NCI-H2081 treated with DMSO at 0.1 percent for 48 hours (cell line): ENCODE measurements at places on chromosomes 13 and 19.

GRCh38 chr19:17079710-17080439 is 4.3 kb downstream of the MYO9B start:
- no peak for DNase-seq

DNA sequence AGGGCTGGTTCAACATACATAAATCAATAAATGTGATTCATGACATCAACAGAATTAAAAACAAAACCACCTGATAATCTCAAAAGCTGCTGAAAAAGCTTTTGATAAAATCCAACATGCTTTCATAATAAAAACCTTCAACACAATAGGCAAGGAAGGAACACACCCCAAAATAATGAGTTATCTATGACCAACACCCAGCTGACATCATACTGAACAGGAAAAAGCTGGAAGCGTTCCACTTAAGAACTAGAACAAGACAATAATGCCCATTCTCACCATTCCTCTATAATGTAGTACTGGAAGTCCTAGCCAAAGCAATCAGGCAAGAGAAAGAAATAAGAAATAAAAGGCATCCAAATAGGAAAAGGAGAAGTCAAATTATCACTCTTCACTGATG is 116.2 kb upstream of the FREM2 start:
- DNase-seq = no peak

DNA sequence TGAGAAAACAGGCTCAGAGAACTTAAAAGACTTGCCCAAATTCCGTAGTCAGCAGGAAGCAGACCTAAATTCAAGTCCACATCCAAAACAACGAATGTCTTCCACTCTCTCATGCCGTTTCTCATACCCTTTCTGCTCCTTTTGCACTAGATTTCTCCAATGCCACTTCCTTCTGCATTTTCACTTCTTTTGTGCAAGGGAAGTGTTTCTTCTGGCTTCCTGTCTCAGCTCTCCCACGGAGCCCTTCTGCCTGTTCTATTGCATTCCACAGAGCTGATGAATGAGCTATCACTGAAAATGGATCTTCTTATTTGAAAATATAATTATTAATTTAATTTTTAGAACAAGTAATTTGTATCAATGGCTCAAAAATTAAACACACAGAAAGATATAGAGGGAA is 56.1 kb upstream of the STK24 start:
- DNase-seq = no peak

GRCh38 chr13:49997955-49998354 is 1.1 kb downstream of the TRIM13 start:
- DNase-seq = no peak

- no peak for DNase-seq
Measured at GRCh38 chr13:40116008-40116407, 460.5 kb downstream of the COG6 start.

- no peak for DNase-seq
Measured at GRCh38 chr13:74755065-74755464, 620.9 kb upstream of the KLF12 start.

DNA sequence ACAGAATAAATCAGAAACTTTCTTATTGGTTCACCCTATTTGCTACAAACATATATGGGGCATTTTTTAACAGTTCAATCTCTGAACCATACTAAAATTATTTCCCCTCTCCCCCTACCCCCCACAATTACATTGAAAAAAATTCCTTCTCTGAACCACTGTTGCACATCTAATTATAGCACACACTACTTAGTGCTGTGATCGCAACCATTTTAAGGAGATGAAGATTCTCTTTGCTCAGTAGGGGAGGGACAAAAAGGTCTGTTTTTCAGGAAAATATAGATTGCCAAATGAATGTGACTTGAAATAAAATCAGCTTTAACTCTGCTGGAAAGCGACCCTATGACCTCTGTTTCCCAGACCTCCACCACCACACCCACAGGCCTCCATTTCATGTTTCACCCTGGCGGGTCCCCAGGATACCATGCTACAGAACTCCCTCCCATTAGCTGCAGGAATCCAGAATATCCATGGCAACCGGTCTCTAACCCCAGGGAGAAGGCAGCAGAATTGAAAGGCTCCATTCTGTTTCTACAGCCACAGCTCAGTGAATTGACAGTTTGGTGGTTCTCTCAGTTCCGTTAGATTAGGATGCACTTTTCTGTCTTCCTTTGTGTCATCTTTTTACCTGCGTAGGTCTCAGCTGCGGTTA is 286.3 kb downstream of the TBC1D4 start:
- no peak for DNase-seq

- no peak for DNase-seq
Measured at GRCh38 chr19:8017808-8018207, 12.4 kb upstream of the ELAVL1 start.

- no peak for DNase-seq
Measured at GRCh38 chr19:13806728-13807127, 11.5 kb downstream of the ZSWIM4 start.

- DNase-seq = no peak
Measured at GRCh38 chr13:77507931-77508776, 27.4 kb upstream of the SCEL start.

DNA sequence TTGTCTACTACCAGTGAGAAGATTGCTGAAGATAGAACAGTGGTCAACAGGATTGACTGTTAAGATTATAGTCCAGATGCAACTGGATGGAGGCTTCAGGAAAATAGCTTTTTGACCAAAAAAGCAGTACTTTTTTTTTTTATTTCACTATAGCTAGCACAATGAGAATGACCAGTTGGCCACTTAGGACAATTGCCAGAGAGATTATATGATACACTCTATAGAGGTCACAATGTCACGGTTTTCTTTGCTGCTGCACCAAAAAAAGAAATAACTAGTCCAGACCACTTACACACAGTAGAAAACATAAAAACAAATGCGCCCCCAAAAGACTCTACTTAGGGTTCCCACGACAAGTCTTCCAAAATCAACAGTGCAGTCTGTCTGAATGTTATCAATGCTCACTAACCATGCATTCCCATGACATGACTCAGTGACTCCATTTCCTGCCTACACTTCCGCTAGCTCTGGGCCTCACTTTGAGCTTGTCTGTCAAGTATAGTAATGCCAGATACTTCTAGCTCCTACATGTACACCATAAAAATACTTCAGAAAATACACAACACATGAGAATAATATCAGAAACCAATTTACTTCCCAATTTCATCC is 209.1 kb upstream of the STARD13 start:
- DNase-seq = no peak

- no peak for DNase-seq
Measured at GRCh38 chr19:34669305-34669704, 7.7 kb downstream of the SCGB2B2 start.

DNA sequence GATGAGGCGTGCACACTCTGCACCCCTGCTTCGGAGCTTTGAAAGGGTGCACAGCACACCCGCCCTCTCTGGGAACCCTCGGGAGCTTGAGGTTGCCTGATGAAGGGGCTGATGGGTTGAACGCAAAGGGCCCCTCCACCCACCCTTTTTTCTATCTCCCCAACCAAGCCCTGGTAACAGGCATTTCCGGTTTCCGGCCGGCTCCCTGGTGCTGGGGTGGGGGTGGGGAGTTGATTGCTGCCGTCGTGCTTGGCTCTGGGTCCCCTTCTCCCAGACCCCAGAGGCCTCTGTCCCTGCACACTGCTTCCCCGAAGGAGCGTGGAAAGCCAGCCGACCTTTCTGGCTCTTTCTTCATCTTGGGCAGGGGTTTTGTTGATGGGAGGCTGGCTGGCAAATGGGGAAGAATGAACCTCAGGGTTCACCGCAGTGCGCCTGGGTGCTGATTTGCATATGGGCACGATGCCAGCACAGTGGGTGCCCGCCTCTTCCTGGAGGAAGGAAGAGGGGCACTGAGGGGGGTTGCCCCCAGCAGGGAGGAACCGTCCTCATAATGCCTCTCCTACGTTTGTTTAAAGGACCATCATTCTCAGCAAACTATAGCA is 29.1 kb downstream of the VAV1 start:
- DNase-seq = no peak

- DNase-seq = no peak
Measured at GRCh38 chr13:110743687-110744086, 30.2 kb downstream of the ING1 start.

GRCh38 chr19:45828523-45828922 is 13.4 kb upstream of the RSPH6A start:
- DNase-seq = no peak

DNA sequence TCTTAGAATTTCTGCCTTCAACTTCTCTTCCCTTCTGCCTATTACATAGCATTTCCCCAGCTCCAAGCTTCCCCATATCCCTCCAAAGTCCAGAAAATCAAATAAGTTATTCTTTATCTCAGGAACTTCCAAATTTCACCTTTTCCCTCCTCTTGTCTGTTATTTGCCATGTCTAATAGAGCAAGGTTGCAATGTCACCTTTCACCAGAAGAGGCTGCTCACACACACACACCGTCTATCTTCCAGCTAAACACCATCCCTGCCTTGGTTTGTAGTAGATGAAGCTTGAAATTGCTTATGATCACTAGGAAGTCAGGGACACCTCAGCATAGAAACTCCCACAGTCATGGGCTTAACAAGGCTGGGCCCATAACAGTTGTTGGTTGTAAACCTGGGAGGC is 48.4 kb downstream of the ZNRF4 start:
- DNase-seq = no peak

DNA sequence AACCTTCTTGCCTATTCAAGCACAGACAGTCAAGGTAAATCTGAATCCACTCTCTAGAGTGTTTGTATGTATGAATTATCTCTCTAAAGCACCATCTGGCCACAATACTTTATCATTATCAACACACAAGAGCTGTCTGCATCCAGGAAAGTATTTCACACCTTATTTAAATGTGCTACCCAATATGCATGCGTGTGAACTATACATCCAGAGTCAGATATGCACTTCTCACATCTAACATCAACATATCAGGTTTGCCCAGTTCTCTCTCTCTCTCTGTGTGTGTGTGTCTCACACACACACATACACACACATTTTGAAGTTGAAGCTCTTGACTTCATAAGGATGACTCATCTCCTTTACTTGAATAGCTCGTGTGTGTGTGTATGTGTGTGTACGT is 697.5 kb upstream of the PCDH20 start:
- DNase-seq = no peak

GRCh38 chr13:90070837-90071525 is 1276.5 kb upstream of the MIR17HG start:
- DNase-seq = no peak

DNA sequence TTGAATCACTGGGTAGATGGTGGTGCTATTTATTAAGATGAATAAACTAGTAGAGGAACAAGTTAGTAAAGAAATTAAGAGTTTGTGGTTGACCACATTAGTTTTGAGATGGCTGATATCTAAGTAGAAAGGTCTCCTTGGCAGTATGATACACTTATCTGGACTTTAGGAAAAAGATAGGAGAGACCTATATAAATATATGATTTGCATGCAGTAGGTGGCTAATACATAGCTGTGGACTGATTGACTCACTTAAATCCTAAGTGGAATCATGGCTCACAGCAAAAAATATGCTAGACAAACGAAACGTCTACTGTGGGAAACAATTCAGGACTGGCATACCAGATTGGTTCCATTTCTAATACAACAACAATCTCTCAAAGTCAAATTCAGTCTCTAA is 92.0 kb downstream of the CAB39L start:
- DNase-seq = no peak

DNA sequence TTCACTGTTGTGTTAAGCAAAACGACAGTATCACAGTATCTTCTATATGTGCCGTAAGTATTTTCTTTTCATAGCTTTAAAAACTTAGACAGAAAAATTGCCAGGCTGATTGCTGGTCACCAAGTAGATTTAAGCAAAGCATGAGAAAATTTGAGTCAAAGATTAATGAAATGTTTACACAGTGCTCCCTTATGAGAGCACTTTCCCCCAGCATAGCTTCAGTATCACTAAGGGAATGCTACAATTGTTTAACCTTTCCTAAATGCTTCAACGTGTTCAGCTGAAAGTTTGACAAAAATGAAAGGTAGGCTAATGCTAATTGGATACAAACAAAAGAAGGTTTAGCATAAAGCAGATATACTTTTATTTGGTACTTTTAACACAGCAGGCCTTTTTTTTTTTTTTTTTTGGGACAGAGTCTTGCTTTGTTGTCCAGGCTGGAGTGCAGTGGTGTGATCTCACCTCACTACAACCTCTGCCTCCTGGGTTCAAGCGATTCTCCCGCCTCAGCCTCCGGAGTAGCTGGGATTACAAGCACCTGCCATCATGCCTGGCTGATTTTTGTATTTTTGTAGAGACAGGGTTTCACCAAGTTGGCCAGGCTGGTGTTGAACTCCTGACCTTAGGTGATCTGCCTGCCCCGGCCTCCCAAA is 23.4 kb downstream of the PCCA start:
- DNase-seq = no peak

- DNase-seq = no peak
Measured at GRCh38 chr19:1409204-1410005, 2.0 kb downstream of the DAZAP1 start.

- no peak for DNase-seq
Measured at GRCh38 chr13:45333977-45334922, 6.7 kb downstream of the TPT1 start.

DNA sequence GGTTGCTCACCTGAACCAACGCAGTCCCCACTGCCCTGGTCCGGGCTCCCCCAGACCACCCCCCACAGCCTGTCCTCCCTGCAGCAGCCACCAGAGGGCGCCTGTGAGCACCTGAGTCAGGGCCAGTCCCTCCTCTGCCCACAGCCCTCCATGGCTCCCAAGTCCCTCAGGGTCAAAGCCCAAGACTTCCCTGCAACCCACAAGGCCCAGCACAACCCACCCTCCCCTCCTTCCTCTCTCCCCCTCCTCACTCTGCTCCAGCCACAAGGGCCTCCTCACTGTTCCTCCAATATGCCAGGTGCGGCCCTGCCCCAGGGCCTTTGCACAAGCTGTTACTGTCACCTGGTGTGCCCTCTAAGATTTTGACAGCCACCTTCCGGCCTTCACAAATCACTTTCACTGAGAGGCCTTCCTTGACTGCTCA is 10.9 kb downstream of the GNA15 start:
- no peak for DNase-seq

DNA sequence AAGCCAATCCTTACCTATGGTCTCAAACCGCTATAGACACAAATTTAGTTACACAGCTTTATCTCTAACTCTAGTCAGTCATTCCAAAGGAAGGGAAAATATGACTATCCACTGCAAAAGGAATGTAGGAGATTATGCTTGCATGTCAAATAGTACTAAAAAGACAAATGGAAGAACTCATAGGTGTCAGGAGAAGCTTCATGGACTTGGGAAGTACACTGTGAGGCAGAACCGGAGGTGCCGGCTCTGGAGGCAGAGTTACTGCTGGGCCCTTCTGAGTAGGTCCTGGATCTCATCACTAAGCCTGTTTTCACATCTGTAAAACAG is 97.5 kb downstream of the FOXO1 start:
- DNase-seq = no peak

- no peak for DNase-seq
Measured at GRCh38 chr19:835210-835810, 5.5 kb upstream of the PRTN3 start.

GRCh38 chr13:47708386-47708785 is 292.7 kb downstream of the SUCLA2 start:
- no peak for DNase-seq

- DNase-seq = no peak
Measured at GRCh38 chr13:108185223-108185622, 30.1 kb downstream of the LIG4 start.

- no peak for DNase-seq
Measured at GRCh38 chr19:46478356-46478986, 7.1 kb upstream of the PNMA8A start.

GRCh38 chr13:111382877-111383276 is 62.4 kb downstream of the TEX29 start:
- DNase-seq = no peak
